ENCODE measurements at places on chromosomes 7 and 10.

DNA sequence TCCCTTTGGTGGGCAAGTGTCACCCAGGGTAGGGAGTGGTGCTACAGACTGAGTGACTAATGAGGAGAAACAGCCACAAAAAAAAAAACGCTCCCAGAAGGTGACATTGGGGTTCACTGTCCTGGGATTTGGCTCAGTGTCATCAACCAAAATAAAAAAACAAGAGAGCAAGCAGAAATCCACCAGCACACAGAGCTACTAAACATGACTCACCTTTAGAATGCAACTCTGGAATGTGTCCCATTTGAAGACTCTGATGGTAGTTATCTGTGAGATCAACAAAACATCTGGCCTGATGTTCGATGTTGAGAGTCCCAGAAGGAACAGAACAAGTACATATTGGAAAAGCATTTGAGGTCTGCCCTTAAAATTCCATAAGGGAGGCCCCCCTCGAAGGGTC is 200.3 kb upstream of the LYZL2 start:
- DNase-seq, result no peak

DNA sequence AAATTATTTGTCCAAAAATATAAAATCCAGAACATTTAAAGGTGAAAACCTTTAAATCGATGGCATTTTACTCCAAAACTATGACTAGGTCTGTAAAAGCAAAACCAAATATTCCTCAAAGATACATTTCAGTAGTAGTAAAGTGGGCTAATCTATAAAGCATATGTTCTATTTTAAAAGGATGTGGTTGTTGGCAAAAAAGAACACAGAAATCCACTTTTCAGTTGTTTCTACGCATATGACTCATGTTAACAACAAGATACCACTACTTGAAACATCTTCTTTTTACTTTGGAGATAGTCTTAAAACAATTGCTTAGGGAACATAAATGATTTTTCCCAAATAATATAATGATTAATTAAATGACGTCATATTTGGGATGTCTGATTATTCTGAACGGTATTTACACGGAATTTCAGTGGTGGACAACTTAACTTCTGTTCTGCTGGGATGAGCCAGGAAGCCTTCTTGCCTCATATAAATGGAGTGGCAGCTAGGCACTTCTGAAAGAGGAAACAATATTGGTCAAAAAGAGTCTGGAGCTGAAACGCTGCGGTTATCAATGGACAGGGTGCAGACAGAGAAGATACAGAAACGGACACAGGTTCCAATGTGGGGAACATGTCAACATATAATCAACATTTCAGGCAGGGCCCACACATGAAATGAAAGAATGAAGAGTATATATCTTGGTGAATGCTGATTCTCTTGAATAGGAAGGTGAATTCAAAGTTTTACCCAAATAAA is 78.5 kb downstream of the ETV1 start:
- no peak for DNase-seq

DNA sequence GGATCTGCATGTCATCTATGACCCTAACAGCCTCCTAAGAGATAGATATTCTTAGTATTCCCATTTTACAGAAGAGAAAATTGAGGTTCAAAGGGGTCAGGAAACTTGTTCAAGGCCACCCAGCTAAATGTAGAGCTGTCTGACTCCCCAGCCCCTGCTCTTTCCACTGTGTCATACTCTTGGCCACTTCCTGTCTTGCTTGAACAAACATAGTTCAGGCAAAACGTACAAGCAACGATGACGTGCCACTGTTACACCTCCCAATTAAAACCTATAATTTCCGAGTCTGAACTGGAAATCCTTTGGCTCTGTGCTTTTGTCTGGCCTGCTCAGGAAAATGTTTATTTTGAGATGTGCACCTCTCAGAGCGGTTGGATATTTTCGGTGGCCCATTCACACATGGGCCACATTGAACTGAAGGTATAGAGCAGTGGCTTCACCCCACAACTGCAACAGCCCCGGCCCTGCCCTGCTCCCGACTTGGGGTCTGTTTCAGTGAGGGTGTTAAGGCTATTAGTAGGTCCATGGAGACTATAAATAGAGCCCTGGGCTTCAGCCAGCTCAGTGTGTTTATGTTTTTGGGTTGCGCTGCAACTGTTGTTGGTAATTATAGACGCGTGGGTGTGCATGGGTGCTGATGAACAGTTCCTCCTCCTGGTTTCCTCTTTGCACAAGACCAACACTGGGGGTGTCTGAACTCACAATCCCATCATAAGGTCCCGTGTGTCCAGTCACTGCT is 172.3 kb upstream of the ADO start:
- DNase-seq, result no peak

GRCh38 chr7:123573896-123574467 is 16.4 kb upstream of the NDUFA5 start:
- no peak for DNase-seq

DNA sequence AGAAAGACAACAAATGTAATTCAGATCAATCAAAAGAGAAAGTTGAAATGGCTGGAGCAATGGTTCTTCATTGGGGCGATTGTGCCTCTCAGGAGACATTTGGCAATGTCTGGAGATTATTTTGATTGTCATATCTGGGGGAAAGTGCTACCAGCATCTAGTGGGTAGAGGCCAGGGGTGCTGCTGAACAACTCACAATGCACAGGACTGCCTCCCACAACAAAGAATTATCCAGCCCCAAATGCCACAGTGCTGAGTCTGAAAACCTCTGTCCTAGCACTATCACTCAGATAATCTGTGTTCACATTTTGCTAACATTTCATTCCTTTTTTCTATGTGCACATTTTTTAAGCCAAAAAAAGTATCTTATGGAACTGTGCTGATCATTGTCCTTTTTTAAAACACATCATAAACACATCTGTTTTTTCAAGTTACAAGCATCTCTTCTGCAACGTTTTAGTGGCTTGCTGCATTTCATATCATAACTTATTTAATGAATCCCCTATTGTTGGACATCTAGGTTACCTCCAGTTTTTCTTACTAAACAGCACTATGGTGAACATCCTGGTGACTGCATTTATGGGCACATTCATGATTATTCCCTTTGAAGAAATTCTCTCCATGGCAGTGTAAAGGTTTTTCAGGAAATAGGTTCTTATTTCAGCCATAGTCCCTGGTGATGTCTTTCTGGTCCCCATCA is 114.2 kb downstream of the C10orf105 start:
- DNase-seq, result no peak

- peak; percentile 53 for DNase-seq
Observed at GRCh38 chr10:124092250-124092859, 1.0 kb downstream of the CHST15 start.

DNA sequence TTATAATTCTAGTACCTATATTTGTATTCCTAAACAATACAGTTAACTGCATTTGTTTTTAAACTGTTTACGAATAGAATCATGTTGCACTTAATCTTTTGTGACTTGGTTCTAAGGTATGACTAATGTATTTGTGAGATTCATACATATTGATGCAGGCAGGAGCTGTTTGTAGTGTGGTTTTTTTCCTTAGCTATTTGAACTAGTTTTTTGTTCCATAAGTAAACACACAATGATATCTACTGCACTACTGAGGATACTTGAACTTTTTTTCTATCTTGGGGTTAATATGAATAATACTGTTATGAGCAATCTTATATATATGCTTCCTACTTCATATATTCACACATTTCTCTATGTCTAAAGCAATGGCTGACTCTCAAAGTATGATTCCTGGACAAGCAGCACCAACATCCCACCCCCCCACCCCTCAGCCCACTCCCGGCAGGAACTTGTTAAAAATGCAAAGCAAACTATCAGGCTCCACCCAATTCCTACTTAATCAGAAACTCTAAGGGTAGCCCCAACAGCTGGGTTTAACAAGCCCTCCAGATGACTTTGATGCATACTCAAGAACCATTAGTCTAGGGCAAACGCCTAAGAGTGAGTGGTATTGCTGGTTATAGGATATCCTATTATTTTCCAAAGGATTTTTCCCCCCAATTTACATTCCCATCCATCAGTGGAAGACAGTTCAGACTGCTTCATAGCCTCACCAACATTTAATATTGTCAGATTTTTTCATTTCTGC is 25.8 kb downstream of the BRAF start:
- DNase-seq, result no peak

GRCh38 chr10:131271195-131271880 is 40.2 kb downstream of the TCERG1L start:
- no peak for DNase-seq

DNA sequence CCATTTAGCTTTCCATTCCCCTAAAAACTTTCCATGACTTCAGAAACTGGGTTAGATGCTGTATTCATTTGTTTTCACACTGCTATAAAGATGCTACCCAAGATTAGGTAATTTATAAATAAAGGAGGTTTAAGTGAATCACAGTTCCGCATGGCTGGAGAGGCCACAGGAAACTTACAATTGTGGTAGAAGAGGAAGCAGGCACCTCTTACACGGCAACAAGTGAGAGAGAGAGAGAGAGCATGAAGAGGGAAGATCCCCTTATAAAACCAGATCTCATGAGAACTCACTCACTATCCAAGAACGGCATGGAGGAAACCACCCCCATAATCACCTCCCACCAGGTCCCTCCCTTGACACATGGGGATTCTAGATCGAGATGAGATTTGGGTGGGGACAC is 336.8 kb downstream of the TFEC start:
- no peak for DNase-seq

- no peak for DNase-seq
Observed at GRCh38 chr10:79488870-79489269, 23.5 kb upstream of the EIF5AL1 start.

- DNase-seq, result no peak
Observed at GRCh38 chr10:613271-614138, 76.0 kb downstream of the DIP2C start.

GRCh38 chr7:42745357-42746059 is 166.4 kb downstream of the C7orf25 start:
- DNase-seq, result no peak

- DNase-seq, result no peak
Observed at GRCh38 chr7:20741801-20742200, 44.9 kb downstream of the SP8 start.

DNA sequence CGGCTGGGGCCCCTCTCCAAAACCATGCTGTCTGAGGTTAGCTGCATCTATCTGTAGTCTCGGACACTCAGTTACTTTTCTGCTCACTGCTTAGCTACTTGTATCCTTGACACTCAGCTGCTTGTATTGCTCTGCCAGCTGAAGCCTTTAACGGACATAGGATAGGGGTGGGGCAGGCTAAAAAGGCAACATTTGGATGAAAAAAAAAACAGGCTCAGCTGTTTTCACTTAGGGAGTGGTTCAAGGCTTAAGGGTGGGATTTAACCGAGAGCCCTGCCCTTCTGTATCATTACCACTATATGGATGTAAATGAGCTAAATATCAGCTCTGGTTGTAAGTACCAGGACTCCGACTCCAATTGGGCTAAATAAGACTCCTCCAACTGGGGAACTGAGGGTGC is 28.6 kb downstream of the LSMEM1 start:
- DNase-seq, result no peak

- no peak for DNase-seq
Observed at GRCh38 chr7:151795168-151795811, 81.6 kb downstream of the PRKAG2 start.

DNA sequence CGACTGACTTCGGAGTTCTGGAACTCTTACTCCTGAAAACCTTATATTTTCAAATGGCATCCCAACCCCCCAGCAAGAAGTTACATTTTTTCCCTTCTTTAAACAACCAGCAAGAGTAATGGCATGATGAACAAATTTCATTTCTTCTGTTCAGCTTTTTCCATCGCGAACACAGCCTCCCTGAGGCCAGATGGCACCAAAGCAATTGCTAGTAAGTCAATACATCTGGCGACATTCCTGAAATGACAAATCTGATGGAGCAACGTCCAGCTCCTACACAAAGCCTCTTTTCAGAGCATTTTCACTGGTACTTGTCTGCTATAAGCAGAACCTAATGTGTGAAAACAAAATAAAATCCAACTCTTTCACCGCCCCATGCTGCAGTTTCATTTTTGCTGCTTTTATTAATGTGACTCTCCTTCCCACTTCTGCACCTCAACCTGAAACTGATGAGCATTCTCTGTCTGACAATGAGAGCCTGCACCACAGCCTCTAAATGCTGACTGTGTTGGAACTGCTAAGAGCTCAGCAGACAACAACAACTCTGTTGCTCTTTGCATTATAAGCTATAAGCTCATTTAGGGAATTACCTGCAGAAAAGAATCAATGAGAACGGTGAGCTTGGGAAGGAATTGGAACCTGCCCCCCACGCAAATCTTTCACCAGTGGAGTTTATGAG is 229.8 kb downstream of the FGFR2 start:
- no peak for DNase-seq

DNA sequence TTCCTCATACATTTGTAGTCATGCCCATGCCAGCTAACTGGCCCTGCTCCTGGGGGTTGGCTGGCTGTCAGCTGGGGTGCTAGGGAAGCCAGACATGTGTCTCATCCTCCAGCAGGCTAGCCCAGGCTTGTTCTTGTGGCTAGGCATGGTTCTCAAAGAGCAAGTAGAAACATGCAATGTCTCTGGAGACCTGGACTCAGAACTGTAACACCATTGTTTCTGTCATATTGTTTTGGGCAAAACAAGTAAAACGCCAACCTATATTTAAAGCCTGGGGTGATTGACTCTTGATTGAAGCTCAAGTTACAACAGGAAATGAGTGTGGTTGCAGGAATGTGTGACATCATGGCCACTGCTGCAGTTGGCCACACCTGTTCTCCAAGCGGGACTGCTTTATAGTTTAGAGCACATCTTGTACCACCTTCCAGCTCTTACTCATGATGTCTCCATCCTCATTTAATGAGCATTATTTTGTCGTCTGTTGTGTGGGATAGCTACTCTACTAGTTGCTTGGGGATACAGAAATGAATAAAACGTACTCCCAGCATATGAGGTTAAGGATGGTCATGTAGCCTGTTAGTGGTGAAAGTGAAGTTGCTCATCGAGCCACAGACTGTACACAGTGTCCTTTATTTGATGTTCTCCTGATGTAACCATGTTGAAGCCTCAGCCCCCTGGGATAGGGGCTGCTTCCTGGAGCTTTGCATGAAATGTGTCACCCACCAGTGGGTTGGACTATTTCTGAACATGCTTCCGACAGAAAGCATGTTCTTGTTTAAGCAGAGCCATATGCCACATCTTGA is 168.4 kb downstream of the SORCS3 start:
- no peak for DNase-seq

- DNase-seq, result no peak
Observed at GRCh38 chr7:77765481-77765880, 32.8 kb downstream of the TMEM60 start.

- DNase-seq, result no peak
Observed at GRCh38 chr10:23037561-23037960, 57.8 kb upstream of the MSRB2 start.

GRCh38 chr7:24052572-24053260 is 231.3 kb upstream of the NPY start:
- DNase-seq, result no peak

DNA sequence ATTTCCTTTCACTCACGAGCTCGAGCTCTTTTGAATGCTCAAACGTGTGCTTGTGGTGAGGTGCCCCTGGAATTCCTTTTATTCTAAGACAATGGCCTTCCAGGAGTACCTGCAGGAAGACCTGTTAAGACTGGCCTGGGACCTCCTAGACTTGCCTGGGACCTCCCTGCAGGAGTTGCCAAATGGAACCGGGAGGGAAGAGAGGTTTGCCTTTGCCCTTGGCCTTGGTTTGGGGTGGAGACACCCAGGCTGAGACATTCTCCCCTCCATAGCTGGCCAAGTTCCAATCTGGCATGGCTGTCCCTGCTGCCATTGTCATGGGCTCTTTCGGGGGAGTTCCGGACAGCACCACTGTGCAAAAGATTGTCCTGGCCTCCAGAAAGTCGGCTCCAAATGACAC is 39.7 kb downstream of the DNAJB12 start:
- no peak for DNase-seq

Data from esophagus squamous epithelium (tissue), 5 donors.